ENCODE measurements at places on chromosomes 1 and 21. TPM values are rescaled to one million over a fixed set of nuclear protein-coding genes. Genes with fewer than 3 reads are reported as not detected.

SERTAD4 gene
- total RNA-seq, result 0.25 TPM

MASP2 gene
- total RNA-seq, result not detected

ZNF683 gene
- not detected for total RNA-seq

ATP1A4 gene
- 0.07 TPM for total RNA-seq

LYPD8 gene
- total RNA-seq, result not detected

TFF2 gene
- not detected for total RNA-seq

ARHGAP30 gene
- total RNA-seq, result 3.3 TPM

GNPAT gene
- total RNA-seq, result 75.9 TPM

NBPF19 gene
- total RNA-seq, result 4.6 TPM

All from psoas muscle (tissue), 8 donors.